Suppressor macrophage treated with lipopolysaccharide for 4 hours (primary cell): ENCODE measurements at places on chromosomes 5 and 9.

GRCh38 chr5:56588636-56589480 is 226.5 kb upstream of the MAP3K1 start:
- peak; percentile 17 for DNase-seq

DNA sequence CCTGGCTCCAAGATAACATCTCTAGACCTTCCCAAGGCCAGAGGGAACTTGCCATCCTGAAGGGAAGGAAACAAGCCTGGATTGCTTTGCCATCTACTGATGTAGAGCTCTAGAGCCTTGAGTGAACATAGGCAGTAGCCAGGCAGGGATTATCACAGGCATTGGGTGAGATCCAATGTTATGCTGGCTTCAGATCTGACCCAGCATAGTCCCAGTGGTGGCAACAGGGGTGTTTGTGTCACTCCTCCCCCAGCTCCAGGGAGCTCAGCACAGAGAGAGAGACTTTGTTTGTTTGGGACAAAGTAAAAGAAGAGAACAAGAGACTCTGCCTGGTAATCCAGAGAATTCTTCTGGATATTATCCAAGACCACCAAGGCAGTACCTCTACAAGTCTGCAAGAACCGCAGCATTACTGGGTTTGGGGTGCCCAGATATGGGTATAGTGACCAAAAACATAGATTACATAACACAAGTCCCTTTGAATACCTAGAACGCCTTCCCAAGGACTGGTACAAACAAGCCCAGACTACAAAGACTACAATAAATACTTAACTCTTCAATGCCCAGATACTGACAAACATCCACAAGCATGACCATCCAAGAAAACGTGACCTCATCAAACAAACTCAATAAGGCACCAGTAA is 137.6 kb upstream of the DAPK1 start:
- no peak for DNase-seq

DNA sequence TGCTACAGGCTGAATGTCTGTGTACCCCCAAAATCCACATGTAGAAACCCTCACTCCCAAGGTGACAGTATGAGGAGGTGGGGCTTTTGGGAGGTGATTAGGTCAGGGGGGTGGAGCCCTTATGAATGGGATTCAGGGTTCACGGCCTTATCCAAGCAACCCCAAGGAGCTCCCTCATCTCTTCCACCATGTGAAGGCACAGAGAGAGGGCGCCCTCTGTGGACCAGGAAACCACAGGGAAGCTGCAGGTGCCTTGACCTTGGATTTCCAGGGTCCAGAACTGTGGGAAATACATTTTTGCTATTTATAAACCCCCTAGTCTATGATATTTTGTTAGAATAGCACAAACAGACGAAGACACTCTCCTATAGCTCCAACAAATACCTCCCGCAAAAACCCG is 53.6 kb upstream of the IRX2 start:
- no peak for DNase-seq

DNA sequence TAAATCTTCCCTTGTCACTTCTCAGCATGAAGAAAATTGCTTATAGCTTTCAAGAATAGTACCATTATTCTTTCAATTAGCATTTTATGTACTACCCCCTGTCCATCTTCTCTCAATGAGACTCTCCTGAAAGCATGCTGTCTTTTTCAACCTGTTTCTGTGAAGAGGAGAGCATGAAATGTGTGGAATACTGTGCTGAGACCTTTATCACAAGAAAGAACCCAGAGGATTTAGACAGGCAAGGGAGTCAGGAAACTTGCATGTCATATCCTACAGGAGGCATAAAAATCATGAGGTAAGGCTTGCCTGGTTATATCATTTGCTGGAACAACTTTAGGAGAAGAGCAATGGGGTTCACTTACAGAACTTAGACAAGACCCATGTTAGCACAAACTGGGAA is 56.7 kb upstream of the LPAR1 start:
- no peak for DNase-seq

DNA sequence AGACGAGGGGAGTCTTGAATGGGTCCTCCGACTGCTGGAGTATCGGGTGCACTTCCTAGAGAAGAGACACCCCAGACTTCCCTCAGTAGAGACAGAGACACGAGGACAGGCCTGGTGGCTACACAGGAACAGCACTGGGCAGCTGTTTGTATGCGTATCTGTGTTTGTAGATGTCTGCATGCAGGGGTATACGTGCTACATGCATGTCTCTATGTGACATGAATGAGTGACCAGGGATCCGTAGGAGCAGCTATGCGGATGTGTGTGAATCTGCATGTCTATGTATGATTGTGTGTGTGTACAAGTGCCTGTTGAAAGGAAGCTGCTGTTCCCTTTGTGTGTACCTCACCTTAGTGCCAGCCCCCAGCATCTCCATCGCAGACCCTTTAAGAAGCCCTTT is 31.2 kb downstream of the CNTFR start:
- no peak for DNase-seq

DNA sequence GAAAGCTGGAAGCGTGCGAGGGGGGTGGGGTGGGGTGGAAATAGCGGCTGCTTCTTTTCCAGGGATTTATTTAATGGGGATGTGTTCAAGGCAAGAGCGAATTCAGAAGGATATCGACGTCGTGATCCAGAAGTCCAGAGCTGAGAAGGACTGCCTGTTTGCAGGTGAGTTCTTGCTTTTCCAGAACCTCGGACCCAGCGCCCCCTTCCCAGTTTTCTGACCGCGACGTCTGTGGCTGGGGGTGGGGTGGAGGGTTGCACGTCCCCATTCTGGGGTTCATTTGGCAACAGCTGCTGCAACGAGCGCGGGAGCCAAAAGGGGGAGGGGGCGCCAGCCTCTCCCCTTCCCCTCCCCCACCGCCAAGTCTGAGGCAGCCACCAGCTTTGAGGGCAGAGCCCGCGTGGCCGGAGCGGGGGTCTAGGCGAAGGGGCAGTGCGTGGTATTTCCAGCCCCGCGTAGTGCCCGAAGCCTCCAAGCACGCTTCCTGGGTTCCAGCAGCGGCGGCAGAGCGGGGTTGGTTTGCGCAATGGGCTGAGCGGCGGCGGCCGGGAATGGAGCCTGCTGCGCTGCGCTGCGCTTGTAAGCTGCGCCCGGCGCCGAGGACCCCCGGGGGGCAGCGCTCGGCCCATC is 701 bp downstream of the PARP8 start:
- peak; percentile 74 for DNase-seq

- DNase-seq, result peak; percentile 71
These were observed 21.9 kb downstream of the CSF2 start for GRCh38 chr5:132095424-132095972.

GRCh38 chr5:169022718-169023117 is 278.2 kb downstream of the SLIT3 start:
- no peak for DNase-seq

DNA sequence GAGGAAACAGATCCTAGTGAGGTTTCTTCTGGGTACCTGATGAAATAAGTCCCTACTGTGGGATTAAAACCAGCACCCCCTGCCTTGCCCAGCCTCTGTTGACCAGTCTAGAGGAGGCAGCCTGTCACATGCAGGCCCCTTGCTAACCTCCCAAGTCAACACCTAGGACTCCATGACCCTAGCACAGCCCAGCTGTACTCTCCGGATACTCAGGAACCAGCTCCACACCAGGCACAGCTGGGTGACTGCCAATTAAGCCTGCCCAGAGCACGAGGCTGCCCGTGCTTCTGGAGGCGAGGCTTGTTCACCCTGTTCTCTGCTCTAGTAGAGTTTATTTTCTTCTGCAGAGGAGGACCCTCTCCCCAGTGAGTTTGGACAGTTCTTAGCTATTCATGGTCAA is 92.5 kb downstream of the SNX24 start:
- DNase-seq, result no peak

GRCh38 chr5:126846344-126846743 is 69.4 kb downstream of the LMNB1 start:
- DNase-seq, result no peak

DNA sequence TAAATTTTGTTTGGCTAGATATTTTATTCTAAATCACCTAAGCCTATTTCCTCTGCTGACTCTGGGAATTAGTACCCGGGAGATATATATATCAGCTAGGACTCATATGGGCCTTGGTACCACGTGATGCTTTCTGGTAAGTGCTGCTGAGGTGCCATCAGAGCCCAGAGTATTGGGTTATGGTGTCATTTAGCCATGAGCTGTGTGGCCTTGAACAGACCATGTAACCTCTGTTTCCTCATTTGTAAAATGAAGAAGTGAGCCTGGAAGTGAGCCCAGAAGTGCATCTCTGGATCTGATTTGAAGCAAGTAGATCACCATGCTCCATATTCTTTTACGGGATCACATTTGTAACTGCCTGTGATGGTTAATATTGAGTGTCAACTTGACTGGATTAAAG is 126.1 kb downstream of the GPBP1 start:
- DNase-seq, result peak; percentile 45

GRCh38 chr9:2257248-2257929 is 242.2 kb downstream of the SMARCA2 start:
- DNase-seq, result no peak

DNA sequence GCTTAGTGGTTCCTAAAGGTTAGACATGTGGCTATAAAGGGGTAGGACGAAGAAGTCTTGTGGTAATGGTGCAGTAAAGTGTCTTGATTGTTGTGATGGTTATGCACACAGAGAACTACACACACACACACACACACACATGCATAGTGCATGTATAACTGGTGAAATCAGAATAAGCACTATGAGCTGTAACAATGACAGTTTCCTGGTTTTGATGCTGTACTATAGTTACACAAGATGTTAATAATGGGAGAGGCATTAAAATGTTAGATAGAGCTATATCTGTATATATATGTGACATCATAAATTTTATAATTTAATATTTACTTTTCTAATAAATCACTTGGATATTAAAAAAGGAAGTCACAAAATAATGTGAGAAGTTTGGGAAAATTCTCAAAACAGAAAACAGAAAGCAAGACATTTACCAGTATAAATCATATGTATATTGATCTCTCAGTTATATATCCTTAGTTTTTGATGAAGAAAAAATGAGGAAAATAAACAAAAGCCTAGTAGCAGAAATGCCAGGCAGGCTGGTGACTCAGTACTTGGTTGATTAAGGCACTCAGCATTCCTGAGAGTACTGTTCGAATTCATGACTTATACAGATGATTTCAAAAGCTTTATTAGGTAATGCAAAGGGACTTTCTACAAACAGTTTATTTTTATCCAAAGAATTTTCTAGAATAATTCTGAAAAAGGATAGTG is 350.5 kb upstream of the DAB2 start:
- DNase-seq, result peak; percentile 25

- no peak for DNase-seq
These were observed 33.2 kb upstream of the PCDHB1 start for GRCh38 chr5:141017943-141018342.

GRCh38 chr5:134426361-134426760 is 14.7 kb upstream of the CDKN2AIPNL start:
- no peak for DNase-seq

GRCh38 chr9:108167136-108167900 is 677.7 kb upstream of the KLF4 start:
- no peak for DNase-seq

DNA sequence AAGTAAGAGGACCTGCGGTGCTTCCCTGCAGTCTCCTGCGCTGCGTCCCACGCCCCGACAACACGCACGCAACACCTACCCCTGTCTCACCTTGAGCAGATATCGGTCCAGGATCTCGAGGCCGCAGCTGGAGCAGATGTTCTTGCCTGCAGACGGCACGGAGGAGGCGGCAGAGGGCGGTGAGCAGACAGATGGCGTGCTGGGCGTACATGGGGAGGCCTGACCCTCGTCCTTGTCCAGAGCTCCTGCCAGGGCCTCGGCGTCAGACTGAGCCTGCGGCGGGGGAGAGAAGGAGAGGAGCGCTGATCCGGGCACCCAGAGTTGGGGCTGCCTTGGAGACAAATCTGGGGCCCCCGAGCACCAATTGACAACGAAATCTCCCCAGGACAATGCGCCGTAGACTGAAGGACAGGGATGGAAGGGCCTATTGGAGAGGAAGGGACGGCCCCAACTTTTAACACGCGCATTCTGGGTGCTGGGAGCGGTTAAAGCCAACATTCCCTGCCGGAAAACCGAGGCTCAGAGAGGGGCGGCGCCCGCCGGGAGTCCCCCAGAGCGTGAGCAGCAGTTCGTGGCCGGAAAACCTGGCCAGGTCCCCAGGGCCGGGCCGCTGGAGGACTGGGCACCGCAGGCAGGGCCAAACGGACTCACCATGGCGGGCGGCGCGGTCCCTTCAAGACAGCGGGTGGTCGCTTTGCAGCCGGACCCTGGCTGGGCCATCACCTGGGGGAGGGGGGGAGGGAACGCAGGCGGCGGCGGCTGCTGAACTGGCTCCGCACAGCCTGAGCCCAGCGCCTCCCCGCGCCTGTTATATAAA is 1.8 kb downstream of the LHX6 start:
- DNase-seq, result no peak

DNA sequence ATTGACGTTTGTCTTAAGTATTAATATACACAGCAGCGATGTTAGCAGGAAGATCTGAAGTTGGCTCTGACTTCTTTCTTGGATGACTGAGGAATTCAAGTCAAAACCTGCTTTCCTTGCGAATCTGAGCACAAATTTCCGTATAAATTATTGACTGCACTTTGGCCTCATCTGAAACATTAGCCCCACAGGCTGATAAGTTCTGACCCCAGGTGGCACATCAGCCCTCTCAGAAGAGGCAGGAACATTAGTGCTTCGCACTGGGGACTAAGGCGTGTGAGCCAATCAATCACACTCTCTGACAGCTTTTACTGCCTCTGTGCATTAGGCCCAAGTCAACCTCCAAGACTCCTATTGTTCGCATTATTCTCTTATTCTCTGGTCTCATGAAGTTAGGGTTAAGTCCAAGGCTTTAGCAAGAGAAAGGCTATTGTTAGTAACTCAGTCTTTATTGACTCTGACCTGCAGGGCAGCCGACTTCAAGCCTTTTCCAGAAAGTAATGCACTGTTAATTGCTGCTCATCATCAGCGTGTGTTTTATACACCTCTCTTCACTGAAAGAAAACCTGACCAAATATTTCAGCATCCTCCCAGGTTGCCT is 84.2 kb downstream of the ZNF608 start:
- DNase-seq, result no peak

GRCh38 chr9:135228345-135228982 is 141.0 kb downstream of the OLFM1 start:
- no peak for DNase-seq

DNA sequence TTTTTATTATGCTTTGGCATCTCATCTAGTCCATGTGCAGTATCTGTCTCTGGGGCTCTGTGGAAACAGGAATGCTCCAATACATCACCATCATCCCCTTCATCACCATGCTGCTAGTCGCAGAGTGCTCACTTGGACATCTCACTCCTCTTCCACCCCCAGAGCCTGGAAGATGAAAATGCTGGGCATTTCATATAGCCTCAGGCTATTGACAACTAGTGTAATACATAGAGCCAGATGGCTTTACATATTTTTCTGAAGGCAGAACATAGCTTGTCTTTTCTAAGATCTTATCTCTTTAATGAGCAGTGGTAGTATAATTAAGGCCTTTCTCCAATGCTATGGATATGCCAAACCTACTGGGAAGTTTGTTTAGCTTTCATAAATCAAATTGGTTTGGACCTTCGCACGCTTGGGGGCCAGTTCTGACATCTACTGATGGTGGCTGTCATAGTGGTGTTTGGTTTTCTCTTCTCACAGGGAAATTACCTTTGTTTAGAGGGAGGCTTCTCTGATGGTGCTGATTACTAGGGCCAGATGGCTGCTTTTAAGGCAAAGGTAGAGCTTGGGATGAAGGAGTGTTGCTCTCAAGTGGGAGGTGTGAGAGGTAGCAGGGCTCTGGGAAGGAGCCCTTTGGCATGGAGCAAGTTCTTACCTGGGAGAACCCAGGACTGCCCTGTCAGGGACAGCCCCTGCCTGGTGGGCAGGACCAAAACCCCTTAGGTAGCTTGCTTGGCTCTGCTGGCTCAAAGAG is 63.1 kb upstream of the CXCL14 start:
- DNase-seq, result no peak

GRCh38 chr9:128372188-128372641 is 1.0 kb downstream of the URM1 start:
- DNase-seq, result no peak

- DNase-seq, result no peak
These were observed 62.1 kb upstream of the SPDL1 start for GRCh38 chr5:169521366-169521983.
